Tibial nerve (tissue), 4 donors: ENCODE measurements at places on chromosomes 5 and 9. TPM values are rescaled to one million over a fixed set of nuclear protein-coding genes. Genes with fewer than 3 reads are reported as not detected.

FBLL1 gene
- not detected for total RNA-seq

- peaks cover 32% of the 10 kb centered on the region for H3K4me1 ChIP-seq
- H3K36me3 ChIP-seq: no peaks in the 10 kb centered on the region
- DNase-seq: peak; percentile 77
- peak overlapping the region; percentile 53 for H3K27ac ChIP-seq
- no peak overlapping the region for H3K4me3 ChIP-seq
These were observed 160.1 kb upstream of the ZNF608 start for GRCh38 chr5:124906339-124907097.

- H3K4me1 ChIP-seq: peaks cover 19% of the 10 kb centered on the region
- H3K36me3 ChIP-seq: peaks cover 12% of the 10 kb centered on the region
These were observed 533 bp downstream of the SREK1IP1 start for GRCh38 chr5:64767959-64768357.

CDC25C gene
- total RNA-seq: 0.60 TPM

TNFSF15 gene
- total RNA-seq: 1.5 TPM

DNA sequence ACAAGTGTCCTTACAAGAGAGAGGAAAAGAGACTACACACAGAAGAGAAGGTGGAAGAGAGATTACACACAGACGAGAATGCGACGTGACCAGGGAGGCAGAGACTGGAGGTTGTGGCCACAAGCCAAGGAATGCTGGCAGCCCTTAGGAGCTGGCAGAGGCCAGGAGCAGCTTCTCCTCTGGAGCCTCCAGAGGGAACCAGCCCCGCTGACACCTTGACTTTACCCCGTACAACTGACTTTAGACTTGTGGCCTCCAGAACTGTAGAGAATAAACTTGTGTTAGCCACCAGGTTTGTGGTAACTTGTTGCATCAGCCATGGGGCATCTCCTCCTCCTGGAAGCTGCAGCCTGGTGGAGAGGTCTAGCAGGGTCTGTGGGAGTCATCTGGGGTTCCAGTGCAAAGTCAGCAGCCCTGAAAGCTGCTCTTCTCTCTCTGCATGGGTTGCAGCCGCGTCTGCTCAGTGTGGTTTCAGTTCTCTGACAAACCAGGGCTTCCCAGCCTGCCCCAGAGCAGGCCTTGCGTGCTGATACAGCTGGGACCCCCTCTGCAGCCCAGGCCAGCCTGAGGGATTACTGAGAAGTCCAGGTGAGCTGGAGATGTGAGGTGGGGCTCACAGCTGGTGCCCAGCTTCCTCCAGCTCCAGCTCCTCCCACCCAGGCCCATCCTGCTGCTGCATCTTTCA lies 30.8 kb upstream of the CNOT6 start:
- peaks cover 7% of the 10 kb centered on the region for H3K4me1 ChIP-seq
- no peak overlapping the region for H3K27ac ChIP-seq
- no peaks in the 10 kb centered on the region for H3K27me3 ChIP-seq
- H3K4me3 ChIP-seq: no peak overlapping the region
- DNase-seq: no peak
- H3K36me3 ChIP-seq: no peaks in the 10 kb centered on the region

KCNV2 gene
- total RNA-seq: not detected

CFAP90 gene
- not detected for total RNA-seq

DNA sequence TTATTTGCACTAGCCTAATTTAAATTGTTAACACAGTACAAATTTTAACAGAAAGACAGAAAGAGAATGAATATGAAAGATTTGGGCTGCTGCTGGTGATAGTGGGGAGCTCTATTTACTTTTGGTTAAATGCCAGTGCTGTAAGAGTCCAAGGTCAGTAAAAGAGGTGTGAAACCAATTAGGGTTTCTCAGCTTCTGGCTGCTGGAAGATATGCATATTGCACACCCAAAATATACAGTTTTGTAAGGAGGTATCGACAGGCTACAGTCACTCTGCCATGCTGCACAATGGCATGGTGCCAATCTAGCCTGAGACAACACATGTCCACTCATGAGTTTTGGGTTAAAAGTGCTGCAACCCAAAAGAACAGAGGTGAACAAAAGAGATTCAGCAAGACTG lies 79.3 kb downstream of the PPP2R2B start:
- H3K27me3 ChIP-seq: no peaks in the 10 kb centered on the region
- no peak overlapping the region for H3K27ac ChIP-seq
- no peak for DNase-seq
- H3K4me1 ChIP-seq: no peaks in the 10 kb centered on the region
- H3K36me3 ChIP-seq: no peaks in the 10 kb centered on the region
- no peak overlapping the region for H3K4me3 ChIP-seq

- H3K27ac ChIP-seq: no peak overlapping the region
- H3K36me3 ChIP-seq: no peaks in the 10 kb centered on the region
- no peaks in the 10 kb centered on the region for H3K4me1 ChIP-seq
- H3K4me3 ChIP-seq: no peak overlapping the region
- no peaks in the 10 kb centered on the region for H3K27me3 ChIP-seq
These were observed 272.2 kb downstream of the AUH start for GRCh38 chr9:91089405-91090129.

DNA sequence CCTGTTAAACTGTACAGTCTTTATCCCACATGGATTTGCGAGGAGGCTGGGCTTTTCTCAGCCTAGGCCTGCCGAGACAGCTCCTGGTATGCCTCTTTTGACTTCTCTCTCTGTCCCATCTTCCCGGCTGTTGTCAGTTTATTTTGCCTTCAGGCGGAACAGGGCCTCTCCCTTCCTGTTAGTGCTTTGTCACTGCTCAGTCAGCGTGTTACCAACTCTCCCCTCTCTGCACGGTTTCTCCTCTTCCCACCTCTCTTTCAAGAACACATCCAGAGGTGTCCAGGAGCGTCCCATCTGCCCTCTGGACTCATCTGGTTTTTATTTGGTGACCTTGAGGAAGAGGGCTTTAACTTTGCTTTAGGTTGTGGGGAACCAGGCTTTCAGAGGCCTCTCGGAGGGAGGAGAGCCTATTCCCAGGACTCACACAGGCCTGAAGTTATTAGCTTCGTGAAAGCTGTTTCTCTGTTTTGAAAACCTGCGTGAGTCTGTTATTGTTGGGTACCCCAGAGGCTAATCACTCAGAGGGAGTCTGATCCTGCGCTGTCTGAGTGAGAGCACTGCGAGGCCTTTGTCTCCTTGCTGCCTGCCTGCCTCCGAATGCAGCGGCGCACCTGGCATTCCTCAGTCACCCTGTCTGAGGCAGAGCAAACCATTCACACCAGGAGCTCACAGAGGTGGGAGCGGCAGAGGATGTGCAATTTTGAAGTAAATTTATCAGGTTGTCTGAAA lies 234.4 kb upstream of the MPDZ start:
- no peak overlapping the region for H3K27ac ChIP-seq
- no peaks in the 10 kb centered on the region for H3K36me3 ChIP-seq
- DNase-seq: no peak
- peaks cover 13% of the 10 kb centered on the region for H3K4me1 ChIP-seq
